Calu3 (cell line): ENCODE measurements at places on chromosomes 11 and 22. TPM values are rescaled to one million over a fixed set of nuclear protein-coding genes. Genes with fewer than 3 reads are reported as not detected.

DNA sequence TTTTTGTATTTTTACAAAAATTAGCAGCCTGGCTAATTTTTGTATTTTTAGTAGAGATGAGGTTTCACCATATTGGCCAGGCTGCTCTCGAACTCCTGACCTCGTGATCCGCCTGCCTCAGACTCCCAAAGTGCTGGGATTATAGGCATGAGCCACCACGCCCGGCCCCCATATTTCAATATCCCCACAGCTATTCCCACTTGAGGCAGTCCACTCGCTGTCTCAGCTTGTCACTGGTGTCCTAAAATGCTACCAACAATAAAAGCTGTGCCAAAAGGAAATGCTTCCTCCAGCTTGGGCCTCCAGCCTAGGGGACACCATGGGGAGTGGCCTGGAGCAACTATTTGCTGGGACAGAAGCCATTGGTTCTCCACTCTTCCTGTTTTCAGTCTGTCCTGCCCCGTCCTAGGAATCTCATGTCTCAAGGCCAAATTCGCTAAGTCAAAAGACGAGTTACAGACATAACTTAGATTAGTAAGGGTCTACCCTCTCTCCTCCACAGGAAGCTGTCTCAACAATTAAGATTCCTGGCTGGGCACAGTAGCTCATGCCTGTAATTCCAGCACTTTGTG, 7.3 kb upstream of the SPINDOC start:
- no peak for DNase-seq

DNA sequence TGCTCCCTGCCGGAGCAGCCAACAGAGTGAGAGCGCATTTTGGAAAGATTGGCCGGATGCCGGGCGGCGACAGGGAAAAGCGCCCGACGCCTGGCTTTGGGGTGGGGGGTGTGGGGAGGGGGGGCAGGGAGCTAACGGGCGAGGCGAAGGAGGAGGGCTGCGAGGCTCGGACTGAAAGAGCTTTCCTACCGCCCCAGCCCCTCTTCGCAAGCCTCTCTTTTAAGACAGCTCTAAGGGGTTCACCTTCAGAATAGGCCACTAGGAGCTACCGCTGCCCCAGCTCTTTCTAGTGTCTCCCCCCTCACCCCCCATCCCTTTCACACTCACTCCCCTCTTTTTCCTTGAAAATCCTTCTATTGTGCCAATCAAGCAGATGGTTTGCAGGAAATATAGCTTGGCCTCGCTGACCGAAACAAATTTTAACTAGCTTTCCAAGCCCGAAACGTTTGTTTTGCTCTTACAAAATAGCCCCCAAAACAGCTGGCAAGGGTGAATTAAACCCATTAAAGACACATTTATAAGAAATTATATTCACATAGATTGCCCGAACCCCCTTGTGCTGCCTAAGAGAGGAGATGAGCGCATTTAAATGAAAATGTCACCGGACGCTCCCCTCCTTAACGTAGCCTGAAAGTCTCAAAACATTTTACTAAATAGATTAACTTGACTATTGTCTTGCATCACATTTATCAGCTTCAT, 3.7 kb upstream of the DBX1 start:
- no peak for DNase-seq

GRCh38 chr22:38901111-38901641, 29.2 kb upstream of the CBX6 start:
- no peak for DNase-seq

The WBP2NL gene
- total RNA-seq: 2.8 and 3.7 TPM in 2 replicates

The CCDC89 gene
- 0.26 and 0.44 TPM in 2 replicates for total RNA-seq

The LSP1 gene
- not detected in 2 replicates for total RNA-seq
